ENCODE measurements at places on chromosomes 7 and 10. TPM values are rescaled to one million over a fixed set of nuclear protein-coding genes. Genes with fewer than 3 reads are reported as not detected.

TIMM23 gene
- total RNA-seq, result 70.7 TPM

GRCh38 chr10:87750001-87750671 is 67.9 kb downstream of the ATAD1 start:
- no peak for DNase-seq

HMX2 gene
- 0.43 TPM for total RNA-seq

- no peak for DNase-seq
Observed at GRCh38 chr10:74047304-74047703, 49.4 kb downstream of the VCL start.

DNA sequence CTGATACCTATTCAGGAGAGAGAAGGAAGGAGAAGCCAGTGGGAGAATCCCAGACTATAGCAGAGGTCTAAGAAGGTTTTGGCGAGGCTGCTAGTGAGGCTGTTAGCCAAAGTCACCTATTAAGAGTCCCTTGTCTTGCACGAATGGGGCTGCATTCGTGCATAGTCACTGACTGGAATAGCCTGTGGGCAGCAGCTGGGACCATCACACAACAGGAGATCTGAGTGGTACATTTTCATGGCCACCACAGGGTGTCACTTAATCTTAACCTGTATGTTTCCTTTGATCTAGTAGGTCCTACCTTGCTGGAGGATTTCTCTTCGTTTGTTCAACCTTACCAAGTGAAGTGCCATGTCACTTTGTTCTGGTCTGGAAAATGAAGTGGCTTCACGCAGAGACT is 319.9 kb downstream of the BMPER start:
- no peak for DNase-seq

OR2A5 gene
- total RNA-seq, result not detected

GRCh38 chr7:151689196-151689971 is 169.7 kb upstream of the RHEB start:
- DNase-seq, result no peak

Measured in activated CD8-positive, alpha-beta T cell treated with anti-CD3 and anti-CD28 coated beads for 36 hours (primary cell).